Dermis blood vessel endothelial cell (primary cell): ENCODE measurements at places on chromosomes 13 and 19. TPM values are rescaled to one million over a fixed set of nuclear protein-coding genes. Genes with fewer than 3 reads are reported as not detected.

DNA sequence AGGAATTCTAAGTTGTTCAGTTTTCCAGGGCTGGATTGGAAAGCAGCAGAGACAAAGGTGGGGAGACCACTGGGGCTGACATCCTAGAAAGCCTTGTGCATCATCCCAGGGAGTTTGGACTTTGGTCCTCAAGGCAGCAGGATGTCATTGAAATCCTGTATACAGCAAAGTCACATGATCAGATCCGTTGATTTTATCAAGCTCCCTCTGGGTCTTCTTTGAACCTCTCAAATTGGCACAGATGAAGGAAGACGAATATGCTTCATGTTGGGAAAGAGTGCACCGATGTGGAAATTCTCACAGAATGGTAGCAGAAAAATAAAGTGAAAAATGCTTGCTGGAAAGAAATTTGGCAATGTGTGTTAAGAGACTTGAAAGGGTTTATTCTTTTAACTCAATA lies 149.8 kb upstream of the TMTC4 start:
- no peak for DNase-seq

DNA sequence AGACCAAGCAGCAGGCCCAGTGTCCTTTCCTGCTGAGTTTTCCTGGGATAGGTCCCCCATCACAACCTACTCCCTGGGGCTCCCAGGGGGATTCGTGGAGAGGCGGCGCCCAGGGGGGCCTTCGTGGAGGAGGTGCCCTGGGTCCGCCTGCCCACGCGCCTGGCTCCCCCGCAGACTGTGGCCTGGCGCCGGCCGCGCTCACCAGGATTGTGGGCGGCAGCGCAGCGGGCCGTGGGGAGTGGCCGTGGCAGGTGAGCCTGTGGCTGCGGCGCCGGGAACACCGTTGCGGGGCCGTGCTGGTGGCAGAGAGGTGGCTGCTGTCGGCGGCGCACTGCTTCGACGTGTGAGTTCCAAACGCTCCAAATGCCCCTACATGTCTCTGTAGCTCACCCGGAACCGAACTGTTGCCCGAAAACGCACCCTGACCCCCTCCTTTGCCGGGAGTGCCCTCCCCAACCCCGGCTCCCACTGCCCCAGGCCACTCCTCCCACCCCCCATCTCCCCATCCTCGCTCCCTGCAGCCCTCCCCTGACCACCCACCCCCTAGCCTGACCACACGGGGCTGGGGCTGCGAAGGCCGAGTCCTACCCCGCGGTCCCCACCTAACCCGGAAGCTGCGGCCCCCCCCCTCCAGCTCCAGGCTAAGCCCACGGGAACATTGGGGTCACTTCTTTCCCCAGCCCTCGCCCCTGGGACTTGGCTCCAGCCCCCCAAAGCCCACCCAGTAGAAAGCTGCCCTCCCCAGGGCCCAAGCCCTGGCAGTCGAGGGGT lies 3.3 kb downstream of the TIMM13 start:
- DNase-seq: no peak

The WDR87 gene
- not detected in 2 replicates for total RNA-seq

The USF2 gene
- total RNA-seq: 47.5 and 58.2 TPM in 2 replicates
